Effector CD8-positive, alpha-beta T cell (primary cell): ENCODE measurements at places on chromosomes 6 and 20.

GRCh38 chr6:158311193-158311592 is 1.1 kb upstream of the TULP4 start:
- DNase-seq: no peak

DNA sequence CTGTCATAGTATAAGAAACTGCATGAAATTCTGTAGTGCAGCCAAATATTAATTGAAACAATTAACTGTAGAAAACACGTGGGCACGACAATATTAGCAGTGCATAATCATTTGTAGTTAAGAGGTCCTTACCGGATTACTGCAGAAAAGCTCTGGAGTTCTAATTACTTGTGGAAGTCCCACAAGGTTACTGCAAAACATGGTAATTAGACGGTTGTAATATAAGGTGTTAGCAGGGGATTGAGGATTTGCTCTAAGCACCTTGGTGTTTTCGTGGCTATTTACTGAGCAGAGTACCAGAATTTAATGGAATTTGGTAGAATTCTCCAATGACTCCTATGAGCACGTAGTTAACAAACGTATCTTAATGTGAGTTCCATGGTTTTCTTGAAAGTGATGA is 473.6 kb upstream of the AGPAT4 start:
- no peak for DNase-seq

GRCh38 chr20:21391185-21391971 is 5.9 kb downstream of the NKX2-4 start:
- DNase-seq: no peak

DNA sequence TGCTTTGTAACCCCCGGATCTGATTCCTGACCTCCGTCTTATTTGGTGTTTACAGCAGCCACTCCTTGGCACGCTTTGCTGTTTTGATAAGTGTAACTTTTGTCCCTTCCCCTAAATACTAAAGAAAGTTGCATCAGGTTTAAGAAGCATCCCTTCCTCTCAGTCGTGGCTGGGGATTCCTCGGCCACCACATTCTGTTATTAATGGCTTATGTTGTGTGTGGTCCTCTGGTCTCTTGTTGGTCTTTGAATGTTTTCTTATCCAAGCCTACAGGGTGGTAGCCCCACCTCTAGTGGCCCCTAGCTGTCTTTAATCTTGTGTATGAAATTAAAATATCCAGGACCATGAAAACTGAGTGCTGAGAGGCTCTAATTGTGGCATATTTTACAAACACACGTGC is 37.5 kb upstream of the FNDC1 start:
- no peak for DNase-seq

DNA sequence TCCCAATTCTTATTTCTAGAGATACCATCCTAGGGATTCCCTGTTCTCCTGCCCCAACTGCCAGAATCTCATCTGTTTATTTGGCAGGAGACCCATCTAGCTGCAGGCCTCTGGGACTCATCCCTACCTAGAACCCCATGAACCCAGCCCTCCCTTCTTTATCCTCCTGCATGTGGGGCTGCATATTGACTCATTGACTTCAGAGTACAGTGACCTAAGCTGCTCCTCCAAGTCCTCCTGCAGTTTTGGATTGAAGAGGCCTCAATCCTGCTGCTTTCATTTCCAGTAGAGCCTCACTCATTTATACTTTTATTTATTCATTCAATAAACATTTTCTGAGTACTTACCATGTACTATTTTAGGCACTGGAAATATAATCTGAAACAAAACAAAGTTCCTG is 11.6 kb downstream of the TMEM200A start:
- no peak for DNase-seq

- no peak for DNase-seq
Measured at GRCh38 chr20:21693322-21693721, 12.1 kb upstream of the PAX1 start.

DNA sequence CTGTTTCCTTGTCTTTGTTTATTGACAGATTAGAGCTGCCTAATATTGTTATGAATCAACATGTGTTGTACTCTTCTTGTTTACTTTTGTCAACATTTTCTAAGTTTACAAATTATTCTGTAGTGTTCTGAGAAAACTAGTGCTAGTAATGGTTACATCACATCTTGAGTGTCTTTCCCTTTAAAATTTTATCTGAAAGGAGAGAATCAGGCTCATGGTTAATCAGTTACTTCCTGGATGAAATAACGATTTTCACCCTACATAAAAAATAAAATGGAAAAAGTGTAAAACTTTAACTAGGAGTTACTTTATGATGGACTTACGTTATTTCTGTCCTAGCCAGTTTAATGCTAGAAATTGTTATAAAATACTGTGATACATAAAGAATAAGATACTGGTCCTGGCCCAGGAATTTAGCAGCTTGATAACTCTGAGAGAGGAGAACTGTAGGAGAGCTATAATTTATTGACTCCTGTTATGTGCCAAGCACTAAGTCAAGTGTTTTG is 26.4 kb upstream of the BMP5 start:
- DNase-seq: no peak
